ENCODE measurements at places on chromosomes 1 and 21.

DNA sequence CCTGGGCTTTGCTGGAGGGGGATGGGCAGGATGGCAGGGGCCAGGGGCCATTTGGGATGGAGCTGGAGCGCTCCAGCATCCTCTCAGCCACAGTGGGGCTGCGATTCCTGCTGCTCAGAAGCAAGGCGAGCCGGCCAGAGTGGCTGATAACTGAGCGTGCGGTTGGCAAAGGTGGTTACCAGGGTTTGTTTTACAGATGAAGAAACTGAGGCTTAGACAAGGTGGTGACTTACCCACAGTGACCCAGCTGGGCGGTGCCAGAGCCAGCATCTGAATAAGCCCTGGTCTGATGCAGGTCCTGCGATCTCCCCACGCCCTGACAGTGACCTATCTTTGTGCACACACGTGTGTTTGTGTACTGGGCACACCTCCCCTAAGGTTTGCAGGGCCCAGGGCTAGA, 5.9 kb upstream of the PRXL2B start:
- no peak for DNase-seq

DNA sequence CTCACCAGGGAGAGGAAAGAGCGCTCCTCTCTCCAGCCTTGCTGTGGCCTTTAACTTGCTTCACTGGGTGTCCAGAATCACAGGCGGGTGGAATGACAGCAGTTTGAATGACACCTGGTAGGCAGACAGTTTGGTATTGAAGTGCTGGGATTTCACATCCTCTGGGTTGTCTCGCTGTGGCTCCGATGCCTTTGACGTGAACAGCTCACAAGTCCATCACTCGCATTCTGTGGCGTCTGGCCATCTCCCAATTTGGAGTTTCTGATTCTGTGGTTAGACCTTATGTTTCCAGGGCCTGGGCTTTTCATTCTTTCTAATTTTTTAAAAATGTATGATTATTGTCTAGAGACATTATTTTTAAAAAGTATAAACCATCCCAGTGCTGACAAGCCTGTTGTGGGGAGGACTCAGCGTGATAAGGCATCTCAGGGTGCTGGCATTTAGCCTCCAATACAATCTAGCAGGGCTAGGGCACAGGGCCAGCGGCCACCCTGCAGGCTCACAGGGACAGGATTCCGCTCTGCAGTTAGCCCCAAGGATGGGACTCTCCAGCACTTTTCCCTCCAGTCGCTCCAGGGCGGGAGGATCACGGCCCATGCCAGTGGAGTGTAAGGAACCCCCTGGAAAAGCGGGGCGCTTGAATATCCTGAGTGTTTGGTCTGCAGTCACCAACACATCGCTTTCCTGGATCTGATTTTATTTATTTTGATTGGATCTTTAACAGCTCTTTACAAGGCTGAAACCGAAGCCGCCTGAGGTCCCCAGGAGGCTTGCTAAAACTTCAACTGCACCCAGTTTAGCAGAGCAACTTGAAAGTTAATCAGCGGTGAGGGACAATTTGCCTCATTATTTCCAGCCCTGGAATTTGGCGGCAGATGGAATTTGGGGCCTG, 178.3 kb downstream of the TRABD2B start:
- no peak for DNase-seq

DNA sequence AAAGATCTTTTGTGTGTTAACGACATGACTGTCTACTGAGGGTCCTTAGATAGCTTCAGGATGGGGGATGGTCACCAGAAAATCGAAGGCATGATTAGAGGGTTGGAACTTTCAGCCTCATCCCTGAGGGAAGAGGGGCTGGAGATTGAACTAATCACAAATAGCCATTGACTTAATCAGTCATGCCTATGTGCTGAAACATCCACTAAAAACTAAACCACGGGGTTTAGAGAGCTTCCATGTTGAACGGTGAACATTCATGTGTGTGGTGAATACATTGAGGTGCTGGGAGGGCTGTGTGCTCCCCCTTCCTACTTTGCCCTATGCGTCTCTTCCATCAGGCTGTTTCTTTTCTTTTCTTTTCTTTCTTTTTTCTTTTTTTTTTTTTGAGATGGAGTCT, 17.0 kb downstream of the RBP7 start:
- no peak for DNase-seq

DNA sequence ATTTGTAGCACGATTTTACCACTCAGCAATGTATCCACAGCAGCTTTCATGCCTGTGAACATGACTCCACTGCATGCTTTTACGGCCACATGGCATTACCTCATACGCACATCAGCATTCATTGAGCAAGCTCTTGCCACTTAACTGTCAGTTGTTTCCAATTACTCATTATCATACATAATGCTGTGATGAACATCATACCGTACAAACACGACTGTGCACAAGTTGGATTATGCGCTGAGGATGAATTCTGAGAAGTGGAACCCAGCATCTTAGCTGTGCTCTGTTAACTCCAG, 9.6 kb downstream of the UMODL1 start:
- no peak for DNase-seq

- no peak for DNase-seq
Observed at GRCh38 chr1:38331496-38332210, 285.1 kb upstream of the POU3F1 start.

GRCh38 chr1:228375578-228376261, 30.9 kb downstream of the TRIM11 start:
- peak; percentile 34 for DNase-seq

DNA sequence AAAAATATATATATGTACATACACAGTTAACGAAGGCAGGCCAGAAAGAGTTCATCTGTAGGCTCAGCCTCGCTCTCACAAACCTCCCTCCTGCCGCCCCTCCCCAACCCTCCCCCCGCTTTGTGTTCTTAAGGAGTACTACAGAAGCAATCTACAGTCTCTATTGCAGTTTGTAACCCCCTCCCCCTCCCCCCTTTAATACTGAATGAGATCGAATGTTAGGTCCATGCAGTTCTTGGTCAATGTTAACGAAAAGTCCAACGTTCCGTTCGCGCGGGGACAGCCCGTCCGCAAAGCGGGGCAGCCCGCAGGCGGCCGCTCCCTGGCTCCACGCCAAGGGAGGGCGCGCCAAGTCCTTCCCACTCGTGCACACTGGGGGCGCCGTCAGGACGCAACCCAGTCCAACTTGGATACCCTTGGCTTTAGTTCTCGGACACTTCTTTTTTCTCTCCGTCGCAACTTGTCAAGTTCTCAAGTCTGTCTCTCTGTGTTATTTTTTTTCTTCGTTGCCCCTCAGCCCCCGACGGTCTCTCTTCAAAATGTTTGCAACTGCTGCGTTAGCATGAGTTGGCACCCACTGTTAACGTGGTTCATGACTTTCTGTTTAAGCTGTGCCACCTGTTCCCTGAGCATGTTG, 2.2 kb downstream of the JUN start:
- peak; percentile 90 for DNase-seq

GRCh38 chr1:31739346-31739745, 24.8 kb downstream of the ADGRB2 start:
- no peak for DNase-seq

DNA sequence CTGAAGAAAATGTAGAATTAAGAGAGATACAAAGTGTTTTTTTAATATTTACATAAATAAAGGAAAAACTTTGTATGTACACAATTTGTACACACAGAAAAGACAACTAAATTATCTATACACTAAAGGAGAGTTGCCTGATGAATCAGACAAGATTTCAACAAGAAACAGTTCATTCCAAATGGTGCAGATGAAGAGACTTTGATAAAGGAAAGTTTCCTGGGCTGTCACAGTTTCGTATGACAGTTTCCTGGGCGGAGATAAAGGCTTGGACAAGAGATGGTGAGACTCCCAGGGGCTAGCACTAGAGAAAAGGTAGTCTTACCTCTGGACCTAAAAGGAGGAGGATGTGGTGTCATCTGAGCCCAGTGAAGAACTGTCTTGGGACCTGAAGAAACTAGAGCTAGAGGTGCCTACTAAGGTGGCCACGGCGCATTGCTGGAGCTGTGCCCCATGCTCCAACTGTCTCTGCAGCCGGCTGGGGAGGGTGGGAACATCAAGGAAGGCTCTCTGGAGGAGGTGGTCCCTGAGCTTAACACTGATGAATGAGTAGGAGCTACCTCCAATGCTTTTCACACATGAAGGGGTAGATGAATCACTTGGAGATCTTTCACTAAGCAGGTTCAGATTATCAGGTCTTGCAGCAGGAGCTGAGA, 32.2 kb downstream of the ETS2 start:
- no peak for DNase-seq

GRCh38 chr1:151612501-151613281, 841 bp downstream of the SNX27 start:
- DNase-seq = peak; percentile 56

DNA sequence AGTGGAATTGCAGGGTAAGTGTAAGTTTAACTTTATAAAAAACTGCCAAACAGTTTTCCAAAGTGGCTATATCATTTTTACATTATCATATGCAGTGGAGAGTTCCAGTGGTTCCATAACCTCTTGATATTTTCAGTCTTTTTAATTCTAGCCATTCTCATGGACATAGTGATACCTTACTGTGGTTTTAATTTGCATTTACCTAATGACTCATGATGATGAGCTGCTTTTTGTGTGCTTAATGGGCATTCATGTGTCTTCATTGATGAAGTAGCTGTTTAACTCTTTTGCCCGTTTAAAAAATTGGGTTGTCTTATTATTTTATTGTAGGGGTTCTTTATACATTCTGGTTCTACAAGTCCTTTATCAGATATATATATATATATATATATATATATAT, 29.4 kb downstream of the SNX27 start:
- DNase-seq = no peak

DNA sequence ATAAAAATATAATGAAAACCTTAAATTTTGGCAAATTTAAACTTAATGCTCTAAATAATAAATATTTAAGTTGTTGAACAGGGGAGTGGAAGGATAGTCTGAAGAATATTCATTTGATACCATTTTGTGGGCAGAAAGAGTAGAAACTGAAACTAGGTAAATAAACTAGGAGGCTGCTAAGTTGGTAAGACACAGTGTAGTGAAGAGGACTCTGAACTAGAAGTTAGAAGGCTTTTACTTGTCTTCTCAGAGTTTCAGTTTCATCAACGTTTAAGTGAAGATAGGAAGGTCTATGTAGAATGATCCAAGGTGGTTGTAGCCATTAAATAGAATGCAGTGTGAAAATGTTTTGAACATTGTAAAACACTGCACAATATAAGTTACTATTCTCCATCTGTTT, 516.9 kb downstream of the AMY1C start:
- DNase-seq = no peak

DNA sequence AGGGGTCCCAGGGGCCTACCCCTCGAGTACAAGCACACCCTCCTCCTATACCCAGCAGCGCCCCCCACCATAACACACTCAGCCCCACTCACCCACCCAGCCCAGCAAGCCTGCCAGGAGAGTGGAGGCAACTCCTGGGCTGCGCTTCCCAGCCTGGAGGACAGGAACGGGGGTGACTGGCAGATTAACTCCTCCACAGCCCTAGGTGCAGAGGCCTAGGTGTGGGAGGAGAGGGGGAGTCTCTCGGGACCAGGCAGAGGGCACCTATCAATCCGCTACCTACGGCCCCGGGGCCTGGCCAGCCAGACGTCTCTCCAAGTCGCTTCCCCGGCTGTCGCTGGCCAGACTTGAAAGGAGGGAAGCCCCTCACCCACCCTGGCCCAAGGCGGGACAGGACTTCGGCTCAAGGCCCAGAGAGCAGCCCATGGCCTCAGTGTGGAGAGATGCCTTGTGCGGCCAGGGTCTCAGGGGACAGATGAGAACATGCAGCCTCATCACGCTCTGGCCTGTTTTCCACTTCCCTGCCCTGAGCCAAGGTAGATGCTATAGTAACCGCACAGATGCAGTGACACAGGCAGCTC, 24.9 kb downstream of the MATN1 start:
- peak; percentile 50 for DNase-seq

GRCh38 chr1:221945669-221946068, 203.8 kb upstream of the DUSP10 start:
- no peak for DNase-seq

- DNase-seq = no peak
Observed at GRCh38 chr1:9070486-9070885, 1.1 kb upstream of the SLC2A5 start.

GRCh38 chr1:109475261-109475660, 8.4 kb upstream of the ATXN7L2 start:
- DNase-seq = no peak

GRCh38 chr1:155008015-155008941, 5.7 kb downstream of the ZBTB7B start:
- no peak for DNase-seq

- no peak for DNase-seq
Observed at GRCh38 chr1:162187687-162188276, 118.3 kb downstream of the NOS1AP start.

GRCh38 chr1:109312978-109313775, 6.4 kb upstream of the MYBPHL start:
- DNase-seq = peak; percentile 40

GRCh38 chr1:7561331-7561921, 209.7 kb upstream of the VAMP3 start:
- DNase-seq = no peak

DNA sequence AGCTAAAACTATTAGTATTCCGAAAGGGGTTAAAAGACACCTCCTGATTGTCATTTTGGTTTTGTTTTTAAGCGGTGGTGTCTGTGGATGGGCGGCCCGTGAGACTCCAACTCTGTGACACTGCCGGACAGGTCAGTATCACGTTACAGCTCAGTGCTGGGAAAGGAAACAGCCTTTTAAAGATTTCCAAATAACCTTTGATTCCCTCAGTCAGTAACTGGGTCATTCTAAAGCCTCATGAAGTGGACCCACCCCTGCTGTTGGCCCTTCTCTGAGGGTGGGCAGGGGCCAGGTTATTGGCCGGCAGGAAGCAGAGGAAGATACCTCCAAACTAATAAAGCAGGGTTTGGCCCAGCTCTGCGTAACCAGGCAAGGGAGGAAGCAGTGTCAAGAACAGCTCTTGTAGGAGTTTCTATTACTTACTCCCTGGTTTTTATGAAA, 2.3 kb downstream of the RHOU start:
- no peak for DNase-seq

GRCh38 chr1:55413286-55413685, 198.1 kb upstream of the USP24 start:
- DNase-seq = no peak

DNA sequence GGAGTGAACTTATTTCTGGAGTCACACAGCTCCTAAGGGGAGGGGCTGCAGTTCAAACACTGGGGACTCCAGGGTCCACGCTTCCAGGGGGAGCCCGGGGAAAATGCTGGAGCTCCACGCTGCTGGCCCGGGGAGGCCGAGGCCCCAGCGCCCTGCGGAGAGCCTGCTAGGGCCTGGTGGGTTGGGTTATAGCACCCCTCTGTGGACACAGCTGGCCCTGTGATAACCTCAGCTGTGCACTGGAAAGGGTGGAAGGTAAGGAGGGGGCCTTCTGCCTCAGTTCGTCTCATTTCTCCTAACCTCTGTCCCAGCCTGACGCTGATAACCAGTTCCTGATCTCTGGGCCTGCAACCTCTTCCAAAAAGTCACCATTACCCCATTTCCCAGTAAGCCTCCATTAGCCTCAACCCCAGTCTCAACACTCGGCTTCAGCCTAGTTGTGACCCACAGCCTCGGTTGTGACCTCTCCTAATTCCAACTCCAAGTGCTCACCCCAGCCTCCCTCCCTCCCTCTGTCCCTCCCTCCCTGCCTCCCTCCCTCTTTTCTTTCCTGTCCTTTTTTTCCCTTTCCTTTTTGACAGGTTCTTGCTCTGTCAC, 7.1 kb downstream of the NBL1 start:
- DNase-seq = peak; percentile 79

- DNase-seq = no peak
Observed at GRCh38 chr1:8970870-8971337, 25.2 kb downstream of the CA6 start.

- peak; percentile 4 for DNase-seq
Observed at GRCh38 chr1:17016317-17016661, 4.6 kb upstream of the ATP13A2 start.

GRCh38 chr1:8674912-8675311, 142.5 kb downstream of the RERE start:
- no peak for DNase-seq
